Activated CD4-positive, alpha-beta memory T cell treated with anti-CD3 and anti-CD28 coated beads, Interleukin-2, amount 10 ng/mL, durations not matched to agents 7 days and 5 days (primary cell): ENCODE measurements at places on chromosomes 12 and 14.

GRCh38 chr12:1246637-1247036, 255.6 kb downstream of the ERC1 start:
- no peak for DNase-seq

GRCh38 chr12:46617167-46617566, 208.6 kb downstream of the SLC38A4 start:
- no peak for DNase-seq

GRCh38 chr12:51403681-51404136, 12.5 kb upstream of the GALNT6 start:
- DNase-seq: no peak

DNA sequence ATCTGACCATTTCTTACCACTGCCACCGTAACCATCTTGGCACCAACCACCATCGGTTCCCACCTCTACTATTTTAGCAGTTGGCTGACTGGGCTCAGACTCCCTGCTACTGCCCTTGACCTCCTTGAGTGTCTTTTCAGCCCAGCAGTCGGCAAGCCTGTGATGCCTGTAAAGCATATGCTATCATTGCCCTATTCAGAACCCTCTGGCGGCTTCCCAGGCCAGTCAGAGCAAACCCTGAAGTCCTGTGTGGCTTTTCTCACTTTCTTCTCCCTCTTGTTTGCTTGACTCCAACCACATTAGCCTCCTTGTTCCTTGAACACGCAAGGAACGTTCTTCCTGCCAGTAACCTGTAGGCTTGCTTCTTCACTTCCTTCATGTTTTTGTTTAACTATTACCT, 6.2 kb downstream of the IRAK3 start:
- no peak for DNase-seq

DNA sequence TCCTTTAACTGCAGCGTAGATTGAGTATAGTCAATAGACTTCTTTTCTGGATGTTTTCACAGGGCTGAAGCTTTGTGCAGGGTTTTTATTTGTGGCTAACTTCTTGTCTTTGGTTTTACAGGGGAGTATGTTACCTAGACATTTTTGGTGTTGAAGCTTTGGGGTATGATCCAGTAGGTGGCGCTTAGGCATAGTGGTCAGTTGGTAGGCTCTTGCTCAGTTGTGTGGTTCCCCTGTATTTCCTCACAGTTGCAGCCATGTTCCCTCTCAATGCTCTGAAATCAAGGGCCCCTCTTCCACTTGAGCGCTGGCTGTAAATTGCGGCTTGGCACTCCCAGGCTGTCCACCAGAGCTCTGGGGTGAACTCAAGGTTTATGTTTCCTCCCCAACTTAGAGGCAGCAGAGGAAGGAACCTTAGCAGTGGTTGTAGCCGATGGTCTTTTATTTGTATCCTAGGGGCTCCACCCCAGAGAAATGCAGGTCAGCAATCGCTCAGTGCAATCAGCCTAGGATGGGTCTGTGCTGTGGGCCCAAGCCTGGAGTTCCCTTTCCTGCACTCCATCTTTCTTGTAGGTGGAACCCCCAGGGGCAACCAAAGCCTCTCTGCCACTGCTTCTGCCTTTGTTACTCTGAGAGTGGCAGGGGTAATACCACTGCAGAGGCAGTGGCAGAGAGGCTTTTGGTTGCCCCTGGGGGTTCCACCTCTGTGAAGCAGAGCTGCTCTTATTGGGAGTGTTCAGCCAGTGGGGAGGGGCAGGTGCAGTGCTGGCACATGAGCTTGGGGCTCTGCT, 55.1 kb downstream of the CMAS start:
- DNase-seq: peak; percentile 44

GRCh38 chr12:118356809-118357256, 15.9 kb downstream of the TAOK3 start:
- DNase-seq: no peak

- DNase-seq: no peak
Measured at GRCh38 chr14:100871234-100872186, 32.0 kb downstream of the RTL1 start.

- DNase-seq: no peak
Measured at GRCh38 chr12:95462081-95462480, 11.9 kb upstream of the METAP2 start.

DNA sequence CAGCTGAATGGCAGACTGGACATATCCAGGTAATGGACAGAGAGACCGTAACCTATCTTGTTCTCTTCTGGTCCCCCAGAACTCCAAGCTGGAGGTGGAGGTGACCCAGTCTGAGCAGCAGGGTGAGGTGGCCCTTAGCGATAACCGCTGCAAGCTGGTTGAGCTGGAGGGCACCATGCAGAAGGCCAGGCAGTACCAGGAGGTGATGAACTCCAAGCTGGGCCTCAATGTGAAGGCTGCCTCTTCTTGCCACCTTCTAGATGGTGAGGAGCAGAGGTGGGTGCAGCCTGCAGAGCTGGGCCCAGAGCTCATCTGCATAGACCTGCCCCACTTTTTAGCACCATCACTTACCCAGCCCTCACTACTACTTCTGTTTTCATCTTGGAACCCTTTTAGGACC, 7.2 kb upstream of the KRT86 start:
- no peak for DNase-seq

GRCh38 chr12:104994336-104994735, 8.2 kb downstream of the NOPCHAP1 start:
- no peak for DNase-seq

DNA sequence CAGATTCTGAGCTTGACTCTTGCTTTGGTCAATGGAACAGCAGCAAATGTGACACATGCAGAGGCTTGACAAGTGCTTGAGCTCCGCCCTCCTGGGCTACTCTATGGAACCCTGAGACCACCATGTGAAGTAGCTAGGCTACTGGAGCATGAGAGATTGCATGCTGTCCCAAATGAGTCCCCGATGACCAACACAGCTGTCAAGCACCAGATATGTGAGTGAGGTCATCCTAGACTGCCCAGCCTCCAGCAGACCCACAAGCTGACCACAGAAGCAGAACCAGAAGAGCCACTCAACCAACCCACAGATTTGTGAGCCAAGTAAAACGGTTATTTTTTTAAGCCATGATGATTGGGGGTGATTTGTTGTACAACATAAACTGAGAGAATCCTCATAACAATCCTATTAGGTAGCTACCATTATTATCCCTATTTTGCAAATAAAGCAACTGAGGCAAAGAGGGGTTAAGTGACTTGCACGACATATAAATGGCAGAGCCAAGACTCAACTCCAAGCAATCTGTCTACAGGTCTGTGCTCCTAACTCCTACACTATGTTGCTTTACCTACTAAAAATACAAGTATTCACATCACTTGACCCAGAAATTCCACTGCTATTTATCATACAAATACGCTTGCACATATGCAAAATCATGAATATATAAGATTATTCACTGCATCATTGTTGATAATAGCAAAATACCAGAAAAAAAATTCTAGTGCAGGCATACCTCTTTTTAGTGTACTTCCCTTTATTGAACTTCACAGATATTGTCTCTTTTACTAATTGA, 136.2 kb downstream of the NDUFA12 start:
- DNase-seq: no peak
